ENCODE measurements at places on chromosomes 1 and 21.
A peak's percentile ranks its signal among the peaks of the same experiment; 100 is the strongest.

GRCh38 chr1:75234562-75234961, 100.4 kb downstream of the LHX8 start:
- no peak for DNase-seq

DNA sequence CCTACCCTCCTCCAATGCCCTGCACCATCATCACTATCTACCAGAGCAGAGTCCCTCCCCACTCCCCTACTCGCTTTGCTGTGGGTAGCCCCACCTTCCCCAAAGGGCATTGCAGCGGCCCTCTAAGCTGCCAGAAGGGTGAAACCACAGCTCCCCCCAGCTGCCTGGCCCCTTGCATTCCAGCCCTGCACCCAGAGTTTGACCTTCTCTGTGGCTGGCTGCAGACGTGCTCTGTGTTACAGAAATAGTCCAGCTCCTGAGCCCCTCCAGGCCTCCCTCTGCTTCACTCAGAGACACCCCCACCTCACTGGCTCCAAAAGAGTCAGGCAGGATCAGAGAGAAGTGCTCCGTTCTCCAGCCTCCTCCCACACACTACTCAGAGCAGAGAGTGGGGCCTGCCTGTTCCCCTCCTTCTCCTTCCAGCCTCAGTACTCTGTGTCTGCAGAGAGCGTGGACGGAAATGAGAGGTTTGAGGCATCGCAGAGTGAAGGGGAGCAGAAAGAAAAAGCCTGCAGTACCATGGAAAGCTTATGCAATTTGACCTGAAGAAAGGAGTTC, 63.2 kb downstream of the PLEKHA6 start:
- DNase-seq: no peak

DNA sequence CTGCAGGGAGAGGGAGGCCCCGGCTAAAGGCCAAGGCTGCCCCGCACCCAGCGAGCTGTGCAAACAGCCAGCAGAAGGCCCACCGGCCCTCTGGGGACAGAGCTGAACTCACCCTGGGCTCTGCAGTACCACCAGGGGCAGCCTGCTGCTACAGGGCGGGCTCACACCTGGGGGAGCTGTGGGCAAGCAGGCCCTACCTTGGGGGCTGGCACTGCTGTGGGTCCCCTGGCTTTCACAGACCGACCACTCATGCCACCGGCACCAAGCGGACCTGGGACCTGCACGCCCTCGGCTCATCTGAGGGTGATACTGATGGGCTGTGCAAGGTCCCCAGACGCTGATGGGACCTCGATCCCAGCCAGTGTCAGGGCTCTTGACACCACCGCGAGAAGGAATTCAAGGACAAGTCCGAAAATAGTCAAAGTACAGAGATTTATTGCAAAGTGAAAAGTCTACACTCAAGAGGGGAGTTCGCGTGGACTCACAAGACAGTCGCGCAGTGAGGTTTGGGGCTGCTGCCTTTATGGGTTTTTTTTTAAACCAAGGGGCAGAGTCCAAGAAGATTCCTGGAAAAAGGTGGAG, 61.0 kb upstream of the ADARB1 start:
- DNase-seq: no peak

DNA sequence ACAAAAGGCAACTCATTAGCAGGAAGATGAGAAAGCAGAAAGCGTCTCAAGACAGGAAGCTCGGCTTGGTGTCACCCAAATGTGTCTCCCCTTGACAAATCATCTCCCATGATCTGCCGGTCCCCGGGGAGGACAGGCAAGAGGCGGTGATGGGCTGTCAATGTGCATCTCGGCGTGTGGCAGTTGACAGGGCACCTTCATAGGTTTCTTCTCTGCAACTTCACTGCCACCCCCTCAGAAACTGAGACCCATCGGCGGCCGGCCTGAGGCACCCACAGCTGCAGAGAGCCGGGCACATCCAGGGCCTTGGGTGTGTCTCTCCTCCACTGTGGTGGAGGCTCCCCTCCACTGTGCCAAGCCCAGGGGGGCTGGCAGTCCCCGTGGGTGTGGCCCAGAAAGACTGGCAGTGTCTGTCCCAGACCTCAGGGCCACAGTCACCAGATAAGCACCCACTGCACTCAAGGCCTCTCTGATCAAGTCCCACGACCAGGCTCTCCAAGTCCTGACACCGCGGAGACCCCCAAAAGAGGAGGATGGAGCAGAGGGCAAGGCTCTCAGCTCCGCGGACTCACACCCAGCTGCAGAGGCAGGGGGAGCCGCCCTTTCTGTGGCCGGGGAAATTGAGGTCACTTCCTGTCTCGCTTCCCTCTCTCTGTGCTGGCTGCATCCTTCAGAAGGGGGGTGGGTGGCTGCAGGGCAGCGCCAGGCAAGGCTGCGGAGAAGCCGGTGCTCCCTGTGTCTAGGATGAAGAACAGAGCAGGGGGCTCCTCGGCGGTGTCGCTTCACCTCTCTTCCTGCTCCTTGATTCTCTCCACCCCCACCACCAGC, 39.6 kb upstream of the LBR start:
- peak; percentile 78 for DNase-seq

- no peak for DNase-seq
Measured at GRCh38 chr1:112805155-112805853, 90.2 kb upstream of the PPM1J start.

GRCh38 chr21:34221331-34222030, 142.3 kb upstream of the KCNE2 start:
- no peak for DNase-seq

GRCh38 chr1:161359291-161359690, 8.4 kb downstream of the CFAP126 start:
- no peak for DNase-seq

- no peak for DNase-seq
Measured at GRCh38 chr1:21931171-21932093, 5.7 kb downstream of the HSPG2 start.

DNA sequence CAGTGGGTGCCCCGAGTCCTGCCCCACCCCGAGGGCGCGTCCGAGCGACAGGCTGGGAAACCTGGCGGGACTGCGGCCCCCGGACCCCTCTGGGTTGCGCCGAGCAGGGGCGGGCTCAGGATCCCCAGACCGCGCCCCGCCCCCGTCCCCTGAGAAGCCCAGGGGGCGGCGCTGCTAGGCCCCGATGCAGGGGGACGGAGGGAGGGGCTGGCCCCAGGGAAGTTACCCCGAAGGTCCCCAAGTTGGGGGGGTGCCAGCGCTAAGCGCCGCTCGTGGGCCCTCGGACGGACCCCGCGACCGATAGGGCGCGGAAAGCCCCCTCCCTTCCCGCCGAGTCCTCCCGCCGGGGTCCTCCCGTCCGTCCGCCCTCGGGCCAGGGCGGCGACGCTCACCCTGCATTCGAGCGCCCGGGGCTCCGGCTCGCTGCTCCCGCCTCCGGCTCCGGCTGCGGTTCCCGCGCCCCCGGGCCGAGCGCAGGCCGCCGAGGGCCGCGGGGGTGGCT, 414 bp downstream of the GPR153 start:
- DNase-seq: no peak

- peak; percentile 55 for DNase-seq
Measured at GRCh38 chr1:207698822-207699483, 52.9 kb upstream of the CD46 start.

DNA sequence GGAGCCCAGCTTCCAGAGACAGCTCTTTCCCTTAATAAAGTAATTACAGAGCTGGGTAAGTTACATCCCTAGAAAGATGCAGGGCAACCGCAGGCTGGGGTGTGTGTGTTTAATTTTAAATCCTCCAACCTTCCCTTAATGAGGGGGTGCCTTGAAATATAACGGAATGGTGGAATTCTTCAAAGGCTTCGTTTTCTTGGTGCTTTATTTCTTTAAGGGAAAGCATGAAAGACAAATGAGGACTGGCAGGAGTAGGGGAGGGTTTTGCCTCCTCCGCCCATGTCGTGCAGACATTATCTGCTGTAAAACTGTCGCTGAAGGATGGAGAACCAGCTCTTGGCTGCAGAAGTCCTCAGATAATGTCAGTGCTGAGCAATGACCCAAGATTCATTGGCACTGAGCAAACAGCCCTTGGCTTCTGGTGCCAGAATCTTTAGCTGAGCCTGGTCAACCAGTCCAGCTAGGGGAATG, 15.5 kb downstream of the SLC6A17 start:
- no peak for DNase-seq

DNA sequence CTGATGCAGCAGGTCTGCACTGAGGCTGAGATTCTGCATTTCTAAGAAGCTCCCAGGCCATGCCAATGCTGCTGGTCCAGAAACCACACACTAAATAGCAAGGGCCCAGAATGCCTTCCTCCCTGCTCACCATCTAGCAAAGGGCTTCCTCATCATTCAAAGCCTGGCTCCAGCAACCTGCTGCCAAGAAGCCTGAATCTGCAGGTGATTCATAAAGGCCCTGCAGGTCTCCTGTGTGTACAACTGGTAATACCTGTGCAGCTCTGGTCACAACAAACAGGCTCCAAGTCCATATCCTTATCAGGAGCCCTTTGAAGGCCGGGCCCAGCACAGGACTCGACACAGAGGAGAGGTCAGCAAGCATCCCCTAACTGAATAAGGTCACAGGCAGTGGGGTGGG, 26.7 kb downstream of the GLIS1 start:
- DNase-seq: no peak

Data from stimulated activated CD4-positive, alpha-beta T cell treated with anti-CD3 and anti-CD28 coated beads, Interleukin-2, amount 100 ng/mL, for 24 hours (primary cell).